ENCODE measurements at places on chromosomes 7 and 10. TPM values are rescaled to one million over a fixed set of nuclear protein-coding genes. Genes with fewer than 3 reads are reported as not detected.

DNA sequence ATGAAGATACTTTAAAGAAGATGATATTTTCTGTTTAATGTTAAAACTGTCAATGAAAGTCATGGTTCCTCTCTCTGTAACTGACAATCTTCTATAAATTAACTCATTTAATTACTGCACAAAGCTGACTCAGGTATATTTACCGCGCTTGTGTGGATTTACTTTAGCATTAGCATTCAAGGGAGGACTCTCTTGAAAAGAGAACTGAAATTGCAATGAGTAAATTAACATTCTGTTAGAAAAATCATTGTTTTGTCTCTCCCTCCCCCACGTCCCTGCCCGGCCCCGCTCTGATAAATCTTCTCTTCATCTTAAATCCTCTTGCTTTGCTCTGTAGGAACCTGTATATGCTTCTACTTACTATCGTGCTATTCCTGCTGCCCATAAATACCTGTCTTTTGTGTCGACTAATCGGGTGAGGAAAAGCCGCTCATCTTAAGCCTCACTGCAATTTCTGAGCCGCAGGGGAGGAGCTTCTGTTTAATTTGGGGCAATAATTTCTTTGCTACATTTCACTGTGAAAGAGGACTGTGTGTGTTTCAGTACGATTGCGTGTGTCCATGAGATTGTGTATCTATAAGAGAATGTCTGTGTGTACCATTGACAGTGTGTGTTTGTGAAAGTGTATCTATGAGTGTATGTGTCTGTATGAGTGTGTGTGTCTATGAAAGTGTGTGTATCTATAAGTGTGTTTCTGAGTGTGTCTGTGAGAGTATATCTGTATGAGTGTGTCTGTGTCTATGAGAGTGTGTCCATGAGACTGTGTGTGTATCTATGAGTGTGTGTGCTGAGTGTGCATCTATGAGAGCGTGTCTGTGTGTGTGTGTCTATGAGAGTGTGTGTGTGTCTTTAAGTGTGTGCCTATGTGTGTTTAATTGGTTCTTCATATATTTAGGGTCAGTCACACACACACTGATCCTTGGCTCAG lies 46.5 kb upstream of the LYZL2 start:
- no peaks in the 10 kb centered on the region for H3K4me1 ChIP-seq
- no peak for DNase-seq
- H3K27ac ChIP-seq = no peak overlapping the region
- H3K27me3 ChIP-seq = peaks cover 2% of the 10 kb centered on the region

- no peak overlapping the region for H3K4me3 ChIP-seq
- H3K36me3 ChIP-seq = no peaks in the 10 kb centered on the region
- DNase-seq = no peak
- peaks cover 4% of the 10 kb centered on the region for H3K27me3 ChIP-seq
Measured at GRCh38 chr10:31062856-31063255, 31.2 kb upstream of the ZNF438 start.

DNA sequence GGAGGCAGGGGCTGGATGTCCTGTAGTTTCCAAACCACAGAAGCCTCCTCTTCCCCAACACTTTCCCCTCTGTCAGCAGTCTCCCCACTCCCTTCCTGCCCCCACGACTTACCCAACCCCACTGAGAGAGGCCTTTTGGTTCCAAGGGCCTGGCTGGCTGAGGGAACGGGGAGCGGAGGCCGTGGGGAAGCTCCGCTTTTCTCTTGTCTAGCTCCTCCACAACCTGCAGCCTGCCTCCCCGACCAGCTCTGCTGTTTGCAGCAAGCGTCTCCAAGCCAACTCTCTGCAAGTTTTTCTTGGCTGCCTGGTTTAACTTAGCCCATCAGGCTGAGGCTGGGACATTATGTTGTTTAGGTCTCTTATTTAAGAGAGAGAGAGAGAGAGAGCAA lies 126.8 kb downstream of the NEURL1 start:
- no peak for DNase-seq
- peaks cover 2% of the 10 kb centered on the region for H3K36me3 ChIP-seq
- H3K27ac ChIP-seq = no peak overlapping the region
- H3K27me3 ChIP-seq = no peaks in the 10 kb centered on the region

The LRMDA gene
- 0.10 TPM for total RNA-seq

DNA sequence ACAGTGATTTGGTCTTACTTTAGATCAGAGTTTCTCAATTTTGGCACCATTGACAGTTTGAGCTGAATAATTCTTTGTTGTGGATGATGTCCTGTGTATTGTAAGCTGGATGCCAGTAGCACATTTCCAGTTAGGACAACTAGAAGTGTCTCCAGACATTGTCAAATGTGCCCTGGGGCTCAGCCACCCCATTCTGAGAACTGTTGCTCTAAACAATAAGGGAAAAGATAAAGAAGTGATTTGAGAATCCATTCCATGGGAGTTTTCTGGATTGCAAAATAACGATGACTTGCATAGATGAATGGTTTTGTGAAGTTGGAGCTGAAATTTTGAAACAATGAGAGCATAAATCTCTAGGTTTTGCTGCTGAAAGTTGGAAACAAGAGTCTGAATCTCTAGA lies 44.6 kb downstream of the NUP205 start:
- no peak for DNase-seq
- H3K4me3 ChIP-seq = no peak overlapping the region
- peaks cover 88% of the 10 kb centered on the region for H3K36me3 ChIP-seq
- H3K4me1 ChIP-seq = no peaks in the 10 kb centered on the region

The TYW1 gene
- total RNA-seq = 25.7 TPM

DNA sequence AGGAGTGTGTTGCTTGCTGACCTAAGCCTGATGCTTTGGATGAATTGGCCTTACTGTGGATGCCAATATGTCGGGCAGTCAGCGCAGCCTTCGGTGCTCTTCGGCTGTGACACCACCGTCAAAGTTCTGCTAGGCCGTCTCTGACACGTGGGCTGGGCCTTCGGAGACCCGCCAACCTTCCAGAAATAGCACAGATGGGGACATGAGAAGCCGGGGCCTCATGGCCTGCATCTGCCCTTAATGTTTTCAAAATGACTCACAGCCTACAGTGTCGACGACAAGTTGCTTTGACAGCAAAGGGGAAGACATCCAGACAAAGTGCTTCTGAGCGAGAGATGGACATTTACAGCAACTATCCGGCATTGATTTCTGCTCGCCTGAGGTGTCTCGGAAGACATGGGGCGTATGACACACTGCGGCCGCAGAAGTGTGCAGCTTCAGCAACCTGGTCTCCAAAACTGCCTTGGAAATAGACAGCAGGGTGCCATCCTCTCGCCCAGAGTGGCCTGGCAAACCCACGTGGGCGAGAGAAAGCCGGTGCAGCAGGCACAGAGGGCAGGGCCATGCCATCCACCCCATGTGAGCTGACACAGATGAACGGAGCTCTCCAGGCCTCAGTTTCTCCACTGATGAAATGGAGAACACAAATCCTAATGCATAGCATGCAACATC lies 94.0 kb upstream of the PPP2R2D start:
- H3K27me3 ChIP-seq = no peaks in the 10 kb centered on the region
- H3K4me1 ChIP-seq = no peaks in the 10 kb centered on the region
- no peak overlapping the region for H3K4me3 ChIP-seq

The TMEM178B gene
- 0.10 TPM for total RNA-seq

DNA sequence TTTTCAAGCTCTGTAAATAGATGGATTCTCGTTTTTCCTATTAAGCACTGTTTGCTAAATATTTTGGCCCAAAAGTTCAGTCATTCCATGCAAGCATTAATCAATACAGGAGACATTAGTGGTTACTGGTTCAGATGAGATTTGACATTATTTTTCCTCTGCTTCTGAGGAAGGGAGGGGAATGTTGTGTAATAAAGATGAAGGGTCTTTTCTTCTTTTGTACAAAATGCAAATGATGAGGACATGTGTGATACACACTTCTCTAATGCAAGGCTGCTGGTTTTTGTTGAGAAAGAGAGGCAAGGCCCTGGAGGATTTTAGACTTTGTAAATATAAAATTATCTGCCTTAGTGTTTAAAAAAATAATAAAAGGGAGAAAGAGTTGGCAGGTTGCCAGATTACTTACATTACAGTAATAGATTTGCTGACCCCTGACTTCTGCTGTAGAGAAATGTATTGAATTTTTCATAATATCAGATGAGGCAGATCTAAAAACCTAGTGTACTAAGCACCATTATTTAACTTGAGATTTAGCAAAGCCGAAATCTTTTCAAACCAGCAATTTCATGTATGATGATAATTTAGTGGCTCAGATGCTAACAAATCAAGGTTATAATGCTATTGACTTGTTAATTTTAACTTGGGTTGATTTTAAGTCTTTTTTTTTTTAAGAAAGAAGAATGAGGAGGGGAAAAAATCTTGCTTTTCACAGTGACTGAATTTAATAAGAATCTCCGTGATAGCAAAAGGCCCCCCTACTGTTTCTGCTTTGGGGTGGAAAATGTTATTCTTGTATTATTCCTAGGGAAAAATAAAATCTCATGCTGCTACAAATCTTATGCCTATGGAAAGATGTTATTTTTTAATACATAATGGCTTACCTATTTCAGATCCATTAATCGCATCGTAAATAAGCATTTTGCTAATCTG lies 180.1 kb downstream of the ARID5B start:
- no peak for DNase-seq
- peaks cover 44% of the 10 kb centered on the region for H3K36me3 ChIP-seq
- H3K4me1 ChIP-seq = peaks cover 80% of the 10 kb centered on the region
- peak overlapping the region; percentile 71 for H3K4me3 ChIP-seq
- peak overlapping the region; percentile 89 for H3K27ac ChIP-seq
- no peaks in the 10 kb centered on the region for H3K27me3 ChIP-seq

GRCh38 chr10:63657761-63658160 lies 136.6 kb downstream of the REEP3 start:
- no peak for DNase-seq
- H3K4me3 ChIP-seq = no peak overlapping the region
- no peaks in the 10 kb centered on the region for H3K27me3 ChIP-seq
- no peak overlapping the region for H3K27ac ChIP-seq
- H3K36me3 ChIP-seq = no peaks in the 10 kb centered on the region
- H3K4me1 ChIP-seq = no peaks in the 10 kb centered on the region

The SFTPA1 gene
- total RNA-seq = not detected

The UNC5B gene
- 0.07 TPM for total RNA-seq

DNA sequence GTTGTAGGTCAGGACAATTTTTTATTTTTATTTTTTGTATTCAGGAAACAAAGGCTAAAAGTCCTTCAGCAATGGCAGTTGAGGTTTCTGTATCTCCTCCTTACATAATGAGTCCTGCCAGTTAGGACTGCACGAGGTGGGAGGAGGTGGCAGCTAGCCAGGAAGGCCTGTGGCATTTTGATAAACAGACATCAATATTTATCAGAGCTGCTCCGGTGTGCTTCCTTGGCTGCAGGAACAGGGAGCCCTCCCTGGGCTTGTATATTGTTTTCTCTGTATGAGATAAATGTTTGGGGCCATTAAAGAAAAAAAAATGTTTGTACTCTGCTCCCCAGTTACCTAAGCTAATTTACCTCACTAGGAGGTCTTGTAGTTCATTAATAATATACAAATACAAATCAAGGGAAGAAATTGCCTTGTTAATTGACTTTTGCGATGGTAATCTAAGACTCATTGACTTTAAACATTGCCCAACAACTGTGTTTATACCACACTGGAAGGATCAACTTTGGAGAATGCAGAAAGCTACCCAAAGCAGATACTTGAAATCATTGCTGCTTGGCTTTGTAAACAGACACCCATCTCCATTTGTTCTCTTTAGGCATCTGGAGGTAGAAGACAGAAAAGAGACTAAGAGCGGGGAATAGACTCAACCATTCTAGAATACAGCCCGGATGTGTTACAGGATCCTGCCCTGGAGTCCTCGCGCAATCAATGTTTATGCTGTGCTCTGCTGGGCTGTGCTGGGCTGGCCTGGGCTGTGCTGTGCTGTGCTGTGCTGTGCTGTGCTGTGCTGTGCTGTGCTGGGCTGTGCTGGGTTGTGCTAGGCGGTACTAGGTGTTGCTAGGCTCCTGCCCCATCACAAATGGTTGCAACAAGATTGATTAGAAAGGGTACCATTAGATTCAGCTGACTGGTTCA lies 36.5 kb upstream of the PDZD8 start:
- no peak for DNase-seq
- H3K27ac ChIP-seq = no peak overlapping the region
- no peaks in the 10 kb centered on the region for H3K4me1 ChIP-seq
- no peaks in the 10 kb centered on the region for H3K36me3 ChIP-seq
- H3K27me3 ChIP-seq = peaks cover 5% of the 10 kb centered on the region
- no peak overlapping the region for H3K4me3 ChIP-seq

All from CD4-positive, CD25-positive, alpha-beta regulatory T cell (primary cell).